Left forelimb (tissue), 1 donor: ENCODE measurements at places on chromosomes 7 and 10.

- no peak for DNase-seq
These were observed 18.9 kb downstream of the FAM131B start for GRCh38 chr7:143343596-143343995.

DNA sequence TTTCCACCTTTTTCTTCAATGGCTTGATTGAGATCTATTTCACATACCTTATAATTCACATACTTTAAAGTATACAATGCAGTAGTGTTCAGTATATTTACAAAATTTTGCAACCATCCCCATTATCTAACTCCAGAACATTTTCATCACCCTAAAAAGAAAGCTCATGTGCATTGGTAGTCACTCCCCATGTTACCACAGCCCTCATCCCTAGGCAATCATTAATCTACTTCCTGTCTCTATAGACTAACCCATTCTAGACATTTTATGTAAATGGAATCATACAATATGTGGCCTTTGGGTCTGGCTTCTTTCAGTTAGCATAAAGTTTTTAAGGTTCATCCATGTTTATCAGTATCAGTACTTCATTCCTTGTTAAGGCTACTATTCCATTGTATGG, 214.2 kb downstream of the WDR11 start:
- no peak for DNase-seq

- no peak for DNase-seq
These were observed 228.2 kb upstream of the SEMA3A start for GRCh38 chr7:84422790-84423189.

DNA sequence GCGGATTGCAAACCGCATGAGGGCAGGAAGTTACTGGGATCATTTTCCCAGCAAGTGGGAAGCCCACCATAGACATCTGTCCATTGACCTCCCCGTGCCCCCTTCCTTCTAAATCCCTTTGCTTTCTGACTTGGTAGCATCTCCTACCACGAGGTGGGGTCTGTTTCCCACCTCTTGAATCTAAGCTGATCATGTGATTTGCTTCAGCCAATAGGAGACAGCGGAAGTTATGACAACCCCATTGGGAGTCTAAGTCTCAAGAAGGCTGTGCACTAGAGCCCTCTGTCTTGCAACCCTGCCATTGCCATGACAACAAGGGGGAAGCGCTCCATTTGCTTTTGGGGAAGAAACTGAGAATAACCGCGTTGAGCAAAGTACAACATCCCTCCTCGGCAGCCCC, 39.2 kb upstream of the CARD11 start:
- DNase-seq: no peak

DNA sequence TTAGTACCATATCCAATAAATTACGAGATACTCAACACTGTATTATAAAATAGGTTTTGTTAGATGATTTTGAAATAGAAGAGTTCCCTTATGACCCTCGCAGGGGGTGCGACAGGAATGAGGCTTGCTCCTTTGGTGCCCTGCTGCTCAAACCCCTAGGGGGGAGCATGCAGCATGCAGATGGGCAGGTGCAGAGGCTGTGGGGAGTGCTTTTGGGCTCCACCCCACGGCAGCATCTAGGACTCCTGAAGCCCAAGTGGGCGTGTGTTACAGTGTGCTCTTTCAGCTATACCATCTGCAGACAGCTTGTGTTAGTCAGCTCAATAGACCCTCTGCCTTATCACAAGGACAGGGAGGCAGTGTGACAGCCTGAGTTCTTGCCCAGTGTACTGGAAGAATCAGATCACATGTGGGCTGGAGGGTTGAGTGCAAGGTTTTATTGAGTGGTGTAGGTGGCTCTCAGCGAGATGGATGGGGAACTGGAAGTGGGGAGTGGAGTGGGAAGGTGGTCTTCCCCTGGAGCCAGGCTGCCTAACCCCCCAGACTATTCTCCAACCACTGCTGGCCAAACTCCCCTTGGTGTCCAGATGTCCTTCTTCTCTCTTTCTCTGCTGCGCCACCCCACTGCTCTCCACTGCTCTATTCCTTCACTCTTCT, 3.1 kb upstream of the MRC1 start:
- DNase-seq: no peak

DNA sequence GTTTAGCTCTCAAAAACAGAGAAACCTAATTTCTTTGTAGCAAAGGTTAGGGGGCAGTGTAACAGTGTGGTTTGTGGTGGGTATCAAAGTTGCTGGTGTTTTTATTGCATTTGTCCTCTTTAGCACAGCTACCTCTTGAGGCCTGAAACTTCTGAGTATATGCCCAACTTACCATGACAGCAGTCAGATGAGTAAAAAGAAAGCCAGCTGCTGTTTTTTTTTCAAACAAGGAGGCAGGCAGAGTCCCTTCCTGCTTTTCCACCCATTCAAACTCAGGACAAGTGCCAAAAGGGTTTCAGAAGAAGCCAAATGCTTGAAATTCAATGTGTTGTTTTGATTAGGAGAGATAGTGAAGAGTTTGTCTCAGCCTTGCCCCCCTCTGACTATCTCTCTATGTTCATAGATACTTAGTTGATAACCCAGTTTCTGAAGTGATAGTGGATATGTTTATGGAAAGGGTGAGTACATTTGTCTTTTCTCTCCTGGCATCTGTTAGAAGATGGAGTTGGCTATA, 23.1 kb downstream of the GBF1 start:
- no peak for DNase-seq

DNA sequence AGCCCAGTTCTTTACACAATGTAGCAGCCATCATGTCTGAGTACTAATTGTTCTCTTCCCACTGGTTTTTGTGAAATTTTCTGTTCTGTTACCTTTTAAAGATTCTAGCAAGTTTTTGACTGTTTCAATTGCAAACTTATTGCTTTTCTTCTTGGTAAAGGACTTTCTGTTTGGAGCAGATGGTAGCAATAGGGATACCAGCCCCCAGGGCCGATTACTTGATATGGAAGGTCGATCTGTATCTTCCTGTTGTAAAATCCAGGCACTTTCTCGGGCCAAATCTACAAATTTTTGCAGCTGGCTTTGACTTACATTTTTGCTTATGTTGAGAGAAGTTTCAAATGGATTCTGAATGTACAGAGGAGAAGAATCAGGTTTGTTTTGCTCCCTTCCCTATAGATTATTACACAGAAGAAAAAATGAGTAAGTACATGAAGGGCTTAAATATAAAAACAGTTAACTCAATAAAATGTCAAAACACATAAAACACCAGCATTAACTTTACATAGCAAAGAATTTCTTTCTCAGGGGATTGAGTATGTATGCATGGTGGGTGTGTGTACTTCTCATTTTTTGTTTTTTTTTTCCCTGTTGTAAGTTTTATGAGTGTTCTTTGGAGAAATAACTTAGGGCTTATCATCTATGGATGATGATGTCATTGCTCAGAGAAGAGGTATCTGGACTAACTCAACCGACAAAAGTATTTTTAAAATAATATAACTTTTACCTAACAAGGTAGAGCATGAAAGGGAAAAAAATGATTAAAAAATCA, 35.3 kb downstream of the MTPAP start:
- DNase-seq: no peak

DNA sequence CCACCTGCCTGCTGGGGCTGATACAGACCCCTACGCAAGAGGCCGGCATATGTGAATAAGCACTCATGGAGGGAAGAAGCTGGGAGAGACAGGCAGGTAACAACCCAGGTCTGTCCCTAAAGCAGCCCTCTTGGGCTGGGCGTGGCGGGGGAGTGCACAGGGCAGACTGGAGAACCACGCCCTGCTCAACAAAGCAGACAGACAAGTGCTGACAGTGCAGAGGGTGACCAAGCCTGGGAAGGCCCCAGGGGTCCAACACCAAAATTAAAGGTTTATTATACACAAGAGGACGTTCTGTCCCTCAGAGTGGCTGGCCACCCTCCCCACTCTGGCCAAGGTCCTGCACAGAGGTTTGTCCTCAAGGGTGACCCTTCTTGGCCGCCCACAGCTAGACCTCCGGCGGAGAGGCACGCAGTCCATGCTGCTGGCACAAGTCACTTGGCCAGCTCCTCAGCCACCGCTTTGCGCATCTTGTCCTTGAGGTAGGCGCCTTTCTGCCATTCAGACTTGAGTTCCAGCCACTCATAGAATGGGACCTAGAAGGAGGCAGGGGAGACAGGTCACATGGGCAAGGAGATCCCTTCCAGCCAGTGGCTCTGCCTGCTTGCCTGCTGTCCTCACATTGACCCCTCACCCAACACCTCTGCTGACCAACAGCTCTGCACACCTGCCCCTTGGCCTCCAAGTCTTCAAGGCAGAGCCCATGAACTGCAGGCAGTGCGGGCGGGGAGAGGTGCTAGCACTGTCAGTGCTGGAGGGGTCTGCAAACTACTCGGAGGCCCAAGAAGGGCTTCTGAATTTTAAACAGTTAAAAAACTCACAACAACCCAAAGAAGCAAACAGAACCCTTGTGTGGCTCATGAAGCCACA, 11.4 kb upstream of the NACAD start:
- DNase-seq: no peak

DNA sequence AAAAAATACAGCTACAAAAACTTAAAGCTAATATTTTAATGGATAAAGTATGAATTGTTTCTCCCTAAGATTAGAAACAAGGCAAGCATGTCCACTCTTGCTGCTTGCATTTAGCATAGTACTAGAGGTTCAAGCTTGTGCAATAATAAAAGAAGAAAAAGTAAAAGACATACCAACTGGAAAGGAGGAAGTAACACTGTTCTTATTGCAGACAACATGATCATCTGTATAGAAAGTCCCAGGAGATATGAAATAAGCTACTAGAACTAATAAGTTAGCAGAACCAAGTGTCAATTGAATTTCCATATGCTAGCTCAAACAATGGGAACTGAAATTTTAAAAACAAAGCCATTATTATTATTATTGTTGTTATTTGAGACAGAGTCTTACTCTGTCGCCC, 20.0 kb upstream of the RABGEF1 start:
- no peak for DNase-seq

GRCh38 chr10:14573666-14574261, 200.9 kb downstream of the FAM107B start:
- no peak for DNase-seq

- DNase-seq: no peak
These were observed 108.2 kb downstream of the OSBPL3 start for GRCh38 chr7:24871770-24872169.

- no peak for DNase-seq
These were observed 483.2 kb downstream of the ADRA2A start for GRCh38 chr10:111560027-111560426.

DNA sequence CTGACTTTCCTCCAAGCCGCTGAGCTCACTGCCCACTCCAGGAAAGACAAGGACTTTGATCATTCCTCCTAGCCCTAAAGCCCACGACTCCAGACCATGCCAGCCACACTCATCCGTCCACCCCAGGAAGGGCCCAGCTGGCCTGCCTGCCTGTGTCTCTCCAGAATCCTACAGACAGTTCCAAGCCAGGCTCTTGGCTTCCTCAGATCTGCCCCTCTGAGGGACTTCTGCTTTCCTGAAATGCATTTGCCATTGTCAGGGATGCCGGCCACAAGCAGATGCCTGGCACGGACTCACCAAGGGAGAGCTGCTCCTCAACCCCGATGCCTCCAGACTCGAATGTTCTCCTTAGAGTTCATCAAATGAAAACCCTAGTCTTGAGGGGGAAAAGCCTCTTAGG, 155.8 kb downstream of the OAT start:
- no peak for DNase-seq

DNA sequence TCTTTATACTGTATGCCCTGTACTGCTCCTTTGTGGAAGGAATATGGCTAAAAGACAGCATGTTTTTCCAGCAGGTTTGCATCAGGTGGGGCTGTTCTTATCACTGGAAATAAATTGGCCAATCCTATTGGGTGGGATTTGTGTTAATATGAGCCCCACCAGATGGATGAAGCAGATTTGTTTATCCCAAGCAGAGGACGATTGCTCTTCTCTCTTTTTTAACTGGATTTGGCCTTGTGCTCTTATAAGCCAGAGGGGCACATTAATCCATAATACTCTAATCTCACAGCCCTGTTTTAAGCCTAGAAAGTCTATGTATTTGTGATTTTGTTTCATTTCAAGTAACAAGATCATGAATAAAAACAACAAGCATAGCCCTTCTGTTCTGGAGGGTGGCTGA, 240.1 kb upstream of the ADARB2 start:
- DNase-seq: no peak

DNA sequence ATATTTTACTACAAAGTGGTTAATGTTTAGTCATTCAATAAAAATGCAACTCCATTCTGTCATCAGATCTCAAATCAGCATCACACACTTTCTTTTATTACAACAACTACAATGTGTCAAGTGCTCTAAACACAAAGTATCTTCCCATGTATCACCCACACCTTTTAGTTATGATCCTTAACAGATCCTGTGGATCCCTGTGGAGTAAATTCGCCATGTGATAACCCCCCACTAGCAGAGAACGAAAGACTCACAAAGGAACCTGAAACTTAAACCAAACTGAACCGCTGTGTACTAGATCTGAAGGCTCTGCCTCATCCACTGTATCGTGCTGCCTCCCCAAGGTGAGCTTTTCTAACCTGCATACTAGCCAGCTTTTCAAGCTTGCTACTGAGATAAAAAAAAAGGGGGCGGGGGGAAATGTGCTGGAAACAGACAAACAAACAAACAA, 1.7 kb downstream of the DPY19L1 start:
- DNase-seq: no peak

GRCh38 chr7:27917774-27918314, 177.9 kb downstream of the TAX1BP1 start:
- DNase-seq: no peak

DNA sequence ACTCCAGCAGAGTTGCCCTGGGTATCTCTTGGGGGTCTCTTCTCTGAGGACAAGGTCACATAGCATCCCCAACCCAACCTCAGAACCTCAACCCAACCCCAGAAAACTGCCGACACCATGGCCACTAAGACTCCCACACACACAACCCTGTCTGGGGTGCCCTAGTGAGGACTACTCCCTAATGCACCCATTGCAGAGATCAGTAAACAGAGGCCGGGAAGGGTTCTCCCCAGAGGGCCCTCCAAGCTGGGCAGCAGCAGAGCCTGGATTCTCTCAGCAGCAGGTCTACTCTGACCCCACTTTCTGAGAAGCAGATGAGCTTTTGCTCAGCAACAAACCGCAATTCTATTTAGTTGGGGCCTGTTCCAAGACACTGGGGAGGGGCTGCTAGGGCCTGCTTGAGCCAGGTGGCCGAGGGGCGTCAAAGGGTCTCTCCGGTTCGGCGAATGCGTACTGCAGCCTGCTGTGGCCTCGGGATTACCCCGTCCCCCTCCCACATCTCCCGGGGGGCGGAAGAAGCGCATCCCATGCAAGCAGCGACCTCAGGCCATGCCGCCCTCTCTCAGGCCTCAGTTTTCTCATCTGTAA, 828 bp downstream of the OGDHL start:
- no peak for DNase-seq

DNA sequence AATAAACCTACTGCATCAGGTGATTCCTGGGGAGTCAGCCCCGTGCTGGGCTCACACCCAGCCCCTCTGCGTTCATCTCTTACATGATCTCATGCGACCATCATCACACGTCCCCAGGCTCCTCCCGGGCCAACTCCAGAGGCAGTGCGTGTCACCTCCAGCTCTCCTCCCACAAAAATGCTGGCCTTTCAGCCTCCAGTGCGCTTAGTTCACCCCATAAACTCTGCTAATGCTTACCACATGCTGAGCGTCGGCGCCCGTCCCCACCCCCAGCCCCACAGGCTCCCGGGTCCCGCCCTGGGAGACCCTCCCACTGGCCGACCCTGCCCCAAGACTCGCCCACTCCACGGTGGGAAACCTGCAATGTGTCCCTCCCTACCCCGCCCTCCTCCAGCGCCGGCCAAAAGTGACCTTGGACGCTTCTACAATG, 816 bp upstream of the SDK1 start:
- DNase-seq: no peak

- no peak for DNase-seq
These were observed 50.6 kb downstream of the HIPK2 start for GRCh38 chr7:139727151-139727705.
